ENCODE measurements at places on chromosomes 7 and 10. TPM values are rescaled to one million over a fixed set of nuclear protein-coding genes. Genes with fewer than 3 reads are reported as not detected.

OR2A5 gene
- not detected for total RNA-seq

ASZ1 gene
- total RNA-seq: not detected

SLC13A1 gene
- not detected for total RNA-seq

TRIM4 gene
- 28.1 TPM for total RNA-seq

SCD gene
- 1,345 TPM for total RNA-seq

CLDN4 gene
- total RNA-seq: 295 TPM

EIF5AL1 gene
- 1.6 TPM for total RNA-seq

SPDYE2 gene
- total RNA-seq: not detected

EIF3B gene
- 432 TPM for total RNA-seq

DOCK4 gene
- total RNA-seq: 10.8 TPM

Measured in Panc1 (cell line).